Left ventricle myocardium superior (tissue), 1 donor: ENCODE measurements at places on chromosomes 16 and 17. TPM values are rescaled to one million over a fixed set of nuclear protein-coding genes. Genes with fewer than 3 reads are reported as not detected.

DNA sequence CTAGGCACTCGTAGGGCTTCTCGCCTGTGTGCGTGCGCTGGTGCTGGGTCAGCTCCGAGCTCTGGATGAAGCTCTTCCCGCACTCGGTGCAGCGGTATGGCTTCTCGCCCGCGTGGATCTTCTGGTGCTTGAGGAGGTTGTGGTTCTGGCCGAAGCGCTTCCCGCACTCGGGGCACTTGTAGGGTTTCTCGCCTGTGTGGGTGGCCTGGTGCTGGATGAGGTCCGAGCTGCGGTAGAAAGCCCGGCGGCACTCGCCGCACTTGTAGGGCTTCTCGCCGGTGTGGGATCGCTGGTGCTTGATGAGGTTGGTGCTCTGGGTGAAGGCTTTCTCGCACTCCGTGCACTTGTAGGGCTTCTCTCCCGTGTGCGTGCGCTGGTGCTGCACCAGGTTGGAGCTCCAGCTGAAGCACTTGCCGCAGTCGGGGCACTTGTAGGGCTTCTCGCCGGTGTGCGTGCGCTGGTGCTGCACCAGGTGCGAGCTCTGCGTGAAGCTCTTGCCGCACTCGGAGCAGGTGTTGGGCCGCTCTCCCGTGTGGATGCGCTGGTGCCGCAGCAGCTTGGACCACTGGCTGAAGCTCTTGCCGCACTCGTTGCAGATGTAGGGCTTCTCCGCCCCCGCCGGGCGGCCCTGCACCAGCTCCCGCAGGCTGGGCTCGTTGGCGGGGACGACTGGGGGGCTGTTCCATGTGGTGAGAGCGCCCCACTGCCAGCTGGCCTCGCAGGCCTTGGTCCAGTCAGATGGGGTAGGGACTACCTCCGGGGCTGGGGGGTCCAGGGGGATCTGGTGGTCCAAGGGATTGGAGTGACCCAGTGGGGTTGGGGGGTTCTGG lies 3.5 kb downstream of the ZNF629 start:
- DNase-seq, result no peak

- no peak for DNase-seq
Measured at GRCh38 chr16:78635807-78636206, 536.4 kb downstream of the WWOX start.

GRCh38 chr16:17942067-17942466 lies 394.5 kb downstream of the NPIPA8 start:
- no peak for DNase-seq

Gene HSPB9
- 0.12 TPM for total RNA-seq

GRCh38 chr17:61605692-61606091 lies 14.7 kb upstream of the NACA2 start:
- no peak for DNase-seq

DNA sequence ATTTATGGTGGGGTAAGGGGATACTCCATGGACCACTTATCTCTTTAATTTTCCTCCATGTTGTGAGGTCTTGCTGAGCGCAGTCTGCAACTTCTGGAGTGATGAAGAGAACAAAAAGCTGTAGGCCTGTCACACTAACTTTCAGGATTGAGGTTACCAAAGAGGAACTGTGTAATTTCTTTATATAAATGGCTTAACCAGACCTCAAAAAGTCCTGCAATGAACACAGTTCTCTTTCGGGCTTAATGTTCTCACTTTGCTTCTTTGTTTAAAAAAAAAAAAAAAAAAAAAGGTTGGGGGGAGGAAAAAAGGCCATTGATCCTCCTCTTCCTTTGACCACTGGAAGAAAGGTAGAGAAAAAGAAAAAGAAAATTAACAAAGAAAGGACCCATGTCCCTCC lies 86.8 kb upstream of the SOX9 start:
- no peak for DNase-seq

- peak; percentile 33 for DNase-seq
Measured at GRCh38 chr17:4807605-4808377, 839 bp downstream of the PLD2 start.

- DNase-seq, result no peak
Measured at GRCh38 chr16:83835586-83836566, 28.1 kb downstream of the HSBP1 start.

DNA sequence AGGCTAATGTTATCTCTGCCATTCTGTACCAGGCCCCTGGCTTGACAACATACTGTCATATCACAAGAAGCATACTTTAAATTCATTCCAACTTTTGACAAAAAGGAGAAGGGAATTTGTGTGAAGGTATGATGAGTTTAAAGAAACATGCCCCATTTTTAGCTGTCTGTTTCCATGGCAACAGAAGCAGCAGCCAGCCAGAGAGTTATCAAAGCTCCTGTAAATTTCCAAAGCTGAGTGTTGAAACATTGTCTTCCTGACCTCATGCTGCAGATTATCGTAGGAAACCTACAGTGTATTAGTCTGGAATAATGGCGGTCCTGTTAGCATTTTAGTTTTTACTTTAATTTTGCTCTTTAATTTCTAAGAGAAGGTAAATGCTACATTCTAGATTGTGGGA lies 124.9 kb downstream of the MRTFB start:
- no peak for DNase-seq

- no peak for DNase-seq
Measured at GRCh38 chr17:59167571-59168001, 12.0 kb downstream of the PRR11 start.

- no peak for DNase-seq
Measured at GRCh38 chr16:15735610-15736009, 85.6 kb downstream of the NDE1 start.

Gene RAB11FIP3
- total RNA-seq, result 28.3 TPM

- no peak for DNase-seq
Measured at GRCh38 chr17:14014657-14015056, 54.6 kb upstream of the COX10 start.

DNA sequence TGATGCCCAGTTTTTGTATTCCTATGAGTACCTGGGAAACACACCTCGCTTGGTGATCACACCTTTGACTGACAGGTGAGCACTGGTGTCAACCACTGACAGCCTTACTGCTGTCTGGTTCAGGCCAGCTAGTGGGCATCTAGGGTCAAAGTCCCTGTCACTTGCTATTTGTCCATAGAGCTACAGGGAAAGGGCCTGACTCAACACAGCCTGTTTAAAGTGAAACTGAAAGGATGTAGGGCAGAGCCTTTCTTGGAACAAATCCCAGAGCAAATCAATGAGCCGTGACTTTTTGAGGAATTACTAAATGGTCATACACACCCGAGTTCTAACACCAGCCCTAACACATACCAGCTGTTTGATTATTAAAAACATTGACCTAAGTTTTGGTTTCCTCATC lies 106.8 kb downstream of the DNAH9 start:
- DNase-seq, result no peak

- DNase-seq, result peak; percentile 58
Measured at GRCh38 chr16:89958068-89958467, 9.5 kb downstream of the DEF8 start.
